ENCODE measurements at places on chromosomes 16 and 17.
A peak's percentile ranks its signal among the peaks of the same experiment; 100 is the strongest.

GRCh38 chr16:15760129-15760528 is 96.7 kb downstream of the MYH11 start:
- no peak for DNase-seq

DNA sequence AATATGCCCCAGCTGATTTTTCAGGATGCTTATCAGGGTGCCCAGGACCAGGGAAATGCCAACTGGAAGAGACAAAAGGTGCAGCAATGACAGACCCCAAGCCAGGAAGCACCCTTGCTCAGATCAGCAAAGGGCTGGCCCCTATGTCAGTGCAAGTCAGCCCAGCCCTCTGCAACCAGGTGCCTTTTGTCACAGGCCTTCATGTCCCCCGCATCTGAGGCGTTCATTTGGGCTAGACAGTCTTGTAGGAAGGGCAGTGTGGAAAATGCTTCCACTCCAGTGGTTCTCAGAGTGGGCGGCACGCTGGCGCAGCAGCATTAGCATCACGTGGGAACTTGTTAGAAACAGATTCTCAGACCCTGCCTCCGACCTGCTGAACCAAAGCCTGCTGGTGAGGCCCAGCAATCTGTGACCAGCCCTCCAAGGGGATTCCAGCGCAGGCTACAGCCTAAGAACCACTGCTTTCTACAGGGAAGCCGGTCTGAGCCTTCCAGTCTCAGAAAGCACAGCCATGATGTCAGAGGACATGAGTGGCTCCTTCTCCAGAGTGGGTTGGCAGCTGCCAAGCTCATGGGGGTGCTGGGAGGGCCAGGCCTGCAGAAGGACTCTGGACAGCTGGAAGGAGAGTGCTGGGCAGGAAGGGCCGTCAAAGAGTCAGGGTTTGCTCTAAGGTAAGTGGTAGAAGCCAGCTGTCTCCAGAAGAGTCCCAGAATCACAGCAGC is 13.1 kb downstream of the SLC47A2 start:
- no peak for DNase-seq

- no peak for DNase-seq
Observed at GRCh38 chr17:62737513-62737912, 70.6 kb downstream of the MARCHF10 start.

DNA sequence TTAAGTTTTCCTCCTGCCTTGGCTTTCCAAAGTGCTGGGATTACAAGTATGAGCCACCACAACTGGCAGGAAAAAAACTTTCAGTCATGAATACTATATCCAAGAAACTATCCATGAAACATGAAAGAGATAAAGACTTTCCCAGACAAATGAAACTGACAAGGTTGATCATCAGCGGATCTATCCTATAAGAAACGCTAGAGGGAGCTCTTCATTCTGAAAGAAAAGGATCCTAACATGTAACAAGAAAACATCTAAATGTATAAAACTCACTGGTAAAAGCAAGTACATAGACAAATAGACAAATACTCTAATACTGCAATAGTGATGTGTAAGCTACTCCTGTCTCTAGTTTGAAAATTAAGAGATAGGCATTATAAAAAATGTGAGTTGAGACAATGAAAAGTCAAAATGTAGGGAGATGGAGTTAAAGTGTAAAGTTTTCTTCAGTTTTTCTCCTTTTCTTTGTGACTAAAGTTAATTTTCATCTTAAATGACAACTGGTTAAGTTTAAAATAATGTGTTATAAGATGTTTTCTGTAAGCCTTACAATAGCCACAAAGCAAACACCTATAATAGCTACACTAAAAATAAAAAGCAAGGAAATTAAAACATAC is 79.6 kb upstream of the TEKT1 start:
- DNase-seq: peak; percentile 46

- DNase-seq: no peak
Observed at GRCh38 chr17:45115871-45116270, 16.4 kb downstream of the PLCD3 start.

DNA sequence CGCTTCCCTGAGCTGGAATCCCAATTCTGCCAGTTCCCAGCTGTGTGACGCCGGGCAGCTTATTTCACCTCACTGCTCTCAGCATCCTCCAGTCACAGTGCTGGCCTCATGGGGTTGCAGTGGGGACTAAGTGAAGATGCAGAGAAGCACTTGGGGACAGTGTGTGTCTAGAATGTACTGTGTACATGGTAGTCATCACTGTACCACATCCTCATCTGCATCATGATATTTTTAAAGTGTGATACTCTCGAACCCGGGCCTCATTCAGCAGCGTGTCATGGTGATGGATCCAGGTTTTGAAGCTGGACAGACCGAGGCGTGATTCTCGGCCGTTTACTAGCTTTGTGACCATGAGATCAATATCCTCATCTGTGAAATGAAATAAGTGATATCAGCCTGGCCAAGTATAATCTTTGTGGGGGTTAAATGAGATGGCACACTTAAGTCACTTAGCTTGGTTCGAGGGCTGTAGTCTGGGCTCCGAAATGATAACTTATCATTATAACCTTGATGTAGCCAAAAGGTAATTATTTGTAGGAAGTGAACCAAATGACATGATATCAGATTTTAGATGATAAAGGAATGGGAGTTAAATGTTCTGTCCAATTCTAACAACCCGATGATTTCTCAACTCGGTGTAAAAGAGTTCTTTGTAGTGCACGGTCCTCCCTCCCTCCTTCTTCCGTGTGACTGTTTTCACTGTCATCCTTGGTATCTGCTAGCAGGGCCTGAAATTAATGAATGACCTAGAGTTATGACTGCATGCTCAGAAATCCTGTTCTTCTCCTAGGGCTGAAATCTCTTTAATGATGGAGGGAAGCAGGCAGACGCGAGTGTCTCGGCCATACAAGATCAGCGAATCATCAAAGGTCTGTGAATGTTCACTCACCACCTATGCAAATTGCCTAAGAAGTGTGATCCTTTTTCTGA is 2.0 kb downstream of the KLHL36 start:
- DNase-seq: peak; percentile 81

GRCh38 chr16:26087091-26087490 is 395.3 kb downstream of the HS3ST4 start:
- no peak for DNase-seq

Data from RCC 7860 (cell line).